HEK293T (cell line): ENCODE measurements at places on chromosomes 5 and 9.

- DNase-seq: peak; percentile 66
Observed at GRCh38 chr5:96614110-96614691, 48.0 kb upstream of the CAST start.

- no peak for DNase-seq
Observed at GRCh38 chr9:71764463-71764862, 3.9 kb downstream of the CEMIP2 start.

DNA sequence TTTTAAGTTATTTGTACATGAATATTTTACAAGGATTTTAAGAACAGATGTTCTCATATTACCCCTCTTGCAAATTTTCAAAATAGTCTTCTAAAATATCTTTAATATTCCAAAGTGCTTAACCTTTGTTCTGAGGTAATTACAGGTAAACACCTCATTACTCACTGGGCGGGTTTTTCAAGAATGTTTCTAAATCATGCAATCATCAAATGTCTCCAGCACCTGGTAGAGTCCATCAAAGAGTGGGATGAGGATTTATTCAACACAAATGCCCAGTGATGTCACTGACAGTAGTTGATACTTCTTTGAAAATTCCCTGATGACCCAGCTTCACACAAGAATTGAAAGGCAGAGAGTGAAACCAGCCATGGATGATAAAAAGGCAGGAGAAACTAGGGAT, 114.4 kb downstream of the SEC61B start:
- no peak for DNase-seq

GRCh38 chr5:145681686-145682085, 153.5 kb downstream of the PRELID2 start:
- DNase-seq: peak; percentile 62

DNA sequence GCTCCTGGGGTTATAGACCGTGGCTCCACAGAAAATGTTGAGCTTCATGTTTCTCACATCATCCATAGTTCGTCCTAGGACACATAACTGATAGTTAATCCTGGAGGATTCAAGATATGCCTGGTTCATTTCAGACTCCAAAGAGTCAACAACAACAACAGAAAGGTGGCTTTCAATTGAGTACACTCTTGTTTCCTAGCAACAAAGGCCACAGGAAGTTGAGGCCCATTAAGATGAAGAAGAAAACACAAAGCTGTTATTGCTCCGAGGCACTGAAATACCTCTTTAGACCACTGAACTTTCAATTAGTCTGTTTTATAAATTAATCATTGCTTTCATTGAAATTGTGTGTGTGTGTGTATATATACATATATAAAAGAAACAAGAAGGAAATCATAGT, 154.5 kb downstream of the YIPF5 start:
- no peak for DNase-seq

- no peak for DNase-seq
Observed at GRCh38 chr5:56616454-56617160, 198.7 kb upstream of the MAP3K1 start.

DNA sequence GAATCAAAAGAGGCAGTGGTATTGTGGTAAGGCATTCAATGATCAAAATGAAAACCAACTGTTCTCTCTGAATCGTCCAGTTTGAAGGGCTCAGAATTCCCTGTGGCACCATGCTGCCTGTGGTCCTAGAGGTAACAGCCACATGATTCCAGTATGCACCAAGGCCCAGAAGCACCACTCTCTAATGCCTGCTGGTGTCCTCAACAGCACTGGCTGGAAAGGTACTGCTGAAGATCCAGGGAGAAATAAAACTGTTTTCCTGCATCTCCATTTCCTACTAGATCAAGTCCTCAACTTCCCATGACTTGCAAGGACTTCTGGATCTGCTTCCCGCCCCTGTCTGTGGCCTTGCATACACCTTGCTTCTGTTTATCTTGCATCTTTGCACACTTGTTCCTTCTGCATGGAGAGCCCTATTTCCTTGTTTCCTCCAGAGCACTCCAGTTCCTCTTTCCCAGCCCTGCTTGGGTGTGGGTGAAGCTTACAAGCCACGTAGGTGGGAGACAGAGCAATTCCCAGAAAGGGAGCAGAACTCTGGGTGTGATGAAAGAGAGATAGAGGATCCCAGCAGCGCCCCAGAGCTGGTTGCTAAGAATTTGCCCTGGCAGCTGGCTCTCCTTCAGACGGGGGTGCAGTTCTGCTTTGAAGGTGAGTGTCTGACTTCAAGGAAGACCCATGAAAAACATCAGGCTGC, 41.0 kb upstream of the EQTN start:
- DNase-seq: no peak

DNA sequence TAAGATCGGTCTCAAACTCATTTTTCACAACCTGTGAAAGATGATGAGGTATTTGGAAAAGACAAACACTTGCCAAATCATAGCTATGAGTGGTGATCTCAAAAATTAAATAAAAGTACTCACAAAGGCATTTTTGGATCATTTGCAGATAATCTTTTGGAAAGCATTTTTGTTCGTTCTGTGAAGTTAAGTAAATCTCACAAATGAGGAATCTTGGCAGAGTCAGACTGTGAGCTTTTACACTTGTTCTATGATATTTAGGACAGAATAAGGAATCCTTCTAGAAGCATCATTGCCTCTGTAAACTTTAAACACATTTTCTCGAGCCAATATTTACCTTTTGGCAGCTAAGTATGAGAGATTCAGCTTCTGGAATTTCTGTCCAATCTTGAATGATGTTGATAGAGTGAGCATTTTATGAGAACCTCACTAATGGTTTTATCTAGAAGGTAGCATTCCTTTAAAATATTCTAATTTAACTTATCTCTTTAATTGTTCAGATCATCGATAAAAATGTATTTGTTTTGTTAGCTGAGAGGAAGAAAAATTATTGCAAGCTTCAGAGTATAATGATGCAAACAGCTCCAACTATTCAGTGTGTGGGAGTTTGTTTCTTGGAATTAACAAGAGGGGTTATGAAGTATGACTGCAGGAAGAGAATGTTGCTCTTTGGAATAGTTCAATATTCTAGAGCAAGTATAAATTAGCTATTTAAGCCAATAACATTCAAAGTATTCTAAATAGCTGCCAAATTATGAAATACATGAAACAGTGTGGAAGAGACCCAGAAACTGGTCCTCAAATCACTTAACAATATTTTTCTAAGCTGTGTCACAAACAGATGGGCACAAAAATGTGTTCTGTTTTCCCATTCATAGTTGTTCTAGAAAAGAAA, 48.6 kb upstream of the SLCO6A1 start:
- DNase-seq: no peak

- no peak for DNase-seq
Observed at GRCh38 chr5:88929385-88929784, 46.4 kb upstream of the MEF2C start.

GRCh38 chr5:129063483-129064113, 31.0 kb upstream of the ISOC1 start:
- DNase-seq: no peak

DNA sequence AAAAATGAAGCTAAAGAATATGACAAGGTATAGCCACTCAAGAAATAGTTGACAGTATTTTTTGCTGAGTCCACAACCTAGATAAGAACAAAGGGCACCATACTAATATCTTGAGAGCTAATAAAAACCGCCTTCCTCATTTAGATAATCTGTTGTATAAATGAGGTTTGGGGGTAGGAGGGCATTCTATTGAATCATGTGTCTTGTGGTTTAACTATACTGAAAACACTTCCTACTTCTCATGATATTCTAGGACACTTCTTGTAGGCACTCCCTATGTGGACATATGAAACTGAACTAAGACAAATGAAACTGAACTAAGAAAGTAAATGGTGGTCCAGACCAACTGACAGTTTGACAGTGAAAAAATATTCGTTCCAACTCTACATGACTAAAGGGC, 1268.5 kb upstream of the C9orf72 start:
- no peak for DNase-seq

- no peak for DNase-seq
Observed at GRCh38 chr9:98584059-98584458, 124.7 kb downstream of the GABBR2 start.

DNA sequence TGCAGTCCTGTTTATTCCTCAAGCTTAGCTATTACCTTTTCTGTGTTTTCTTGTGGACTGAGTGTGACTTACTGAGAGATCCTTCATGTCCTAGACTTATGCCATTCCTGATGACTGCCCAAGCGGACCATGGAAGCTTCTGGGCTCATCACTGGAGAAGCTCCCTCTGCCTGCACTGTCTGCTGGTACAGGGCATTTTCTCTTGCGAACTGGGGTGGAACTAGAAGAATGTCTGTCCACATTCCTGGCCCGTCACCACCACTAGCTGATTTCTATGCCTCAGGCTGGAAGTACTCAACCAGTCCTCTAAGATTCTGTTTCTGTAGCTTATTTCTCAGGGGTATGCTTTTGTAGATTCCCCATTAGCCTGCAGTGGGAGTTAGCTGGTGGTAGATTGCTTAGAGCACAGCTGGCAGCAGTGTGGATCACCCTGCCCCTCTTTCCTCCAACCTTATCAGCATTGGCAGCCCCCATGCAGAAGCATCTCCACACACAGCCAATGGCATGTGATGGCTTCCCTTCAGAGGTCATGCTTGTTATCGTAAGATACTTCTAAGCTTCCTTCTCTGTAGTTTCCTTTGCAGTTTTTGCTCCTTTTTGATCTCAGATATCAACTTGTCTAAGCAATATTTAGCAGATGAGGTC, 12.4 kb downstream of the SLC36A1 start:
- no peak for DNase-seq

- DNase-seq: no peak
Observed at GRCh38 chr5:167593329-167594060, 698.0 kb upstream of the WWC1 start.

GRCh38 chr5:128264564-128265360, 181.2 kb downstream of the SLC12A2 start:
- no peak for DNase-seq

DNA sequence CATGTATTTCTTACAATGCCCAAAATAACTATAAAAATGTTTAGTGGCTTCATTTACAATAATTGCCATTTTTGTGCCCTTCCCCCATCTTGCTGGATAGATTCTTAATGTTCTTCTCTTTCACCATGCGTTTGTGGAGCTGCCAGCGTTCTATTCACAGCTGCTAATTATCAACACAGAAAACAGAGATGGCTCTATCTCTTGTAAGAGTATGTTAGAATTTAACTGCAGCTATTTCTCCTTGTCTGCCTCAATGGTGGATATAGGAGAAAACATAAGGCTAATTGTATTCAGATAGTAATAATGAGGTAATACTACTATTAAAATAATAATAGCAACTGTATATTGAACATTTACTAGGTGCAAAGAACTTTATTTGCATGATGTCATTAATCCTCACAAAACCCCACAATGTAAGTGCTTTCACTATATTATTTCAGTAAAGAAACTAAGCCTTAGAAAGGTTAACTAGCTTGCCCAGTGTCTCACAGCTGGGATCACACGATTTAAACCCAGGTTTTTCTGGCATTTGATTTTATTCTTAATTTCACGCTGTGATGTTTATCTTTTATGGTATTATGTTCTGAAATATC, 50.1 kb downstream of the JAKMIP2 start:
- no peak for DNase-seq

DNA sequence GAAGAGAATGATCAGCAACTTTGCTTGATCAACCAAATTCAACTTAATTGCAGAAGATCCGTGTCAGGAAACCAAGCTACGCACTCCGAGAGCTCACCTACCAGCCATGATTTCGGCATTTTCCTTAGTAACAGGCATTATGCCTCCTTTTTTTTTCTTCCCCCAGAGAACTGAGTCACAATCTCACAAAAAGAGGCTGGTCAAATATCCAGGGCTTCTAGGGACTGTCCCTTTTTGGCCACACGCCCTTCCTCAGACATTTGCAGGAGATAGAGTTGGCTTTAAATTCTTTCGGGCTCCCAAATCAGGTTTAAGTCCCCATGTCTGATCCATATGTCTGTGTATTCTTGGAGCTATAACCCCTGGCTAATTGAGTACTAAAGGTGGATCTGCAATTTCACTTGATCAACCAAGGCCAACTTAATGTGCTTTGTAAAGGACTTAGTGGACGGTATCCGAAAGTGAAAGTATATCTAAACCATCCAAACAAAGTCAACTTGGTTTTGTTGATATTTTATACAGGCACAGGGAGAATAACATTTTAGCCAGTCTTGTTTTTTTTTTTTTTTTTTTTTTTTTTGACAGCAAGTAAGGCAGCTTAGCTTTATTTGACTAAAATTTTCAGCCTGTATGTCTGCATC, 100.8 kb upstream of the TBCA start:
- DNase-seq: no peak

GRCh38 chr5:170416526-170416925, 27.4 kb upstream of the KCNMB1 start:
- no peak for DNase-seq

DNA sequence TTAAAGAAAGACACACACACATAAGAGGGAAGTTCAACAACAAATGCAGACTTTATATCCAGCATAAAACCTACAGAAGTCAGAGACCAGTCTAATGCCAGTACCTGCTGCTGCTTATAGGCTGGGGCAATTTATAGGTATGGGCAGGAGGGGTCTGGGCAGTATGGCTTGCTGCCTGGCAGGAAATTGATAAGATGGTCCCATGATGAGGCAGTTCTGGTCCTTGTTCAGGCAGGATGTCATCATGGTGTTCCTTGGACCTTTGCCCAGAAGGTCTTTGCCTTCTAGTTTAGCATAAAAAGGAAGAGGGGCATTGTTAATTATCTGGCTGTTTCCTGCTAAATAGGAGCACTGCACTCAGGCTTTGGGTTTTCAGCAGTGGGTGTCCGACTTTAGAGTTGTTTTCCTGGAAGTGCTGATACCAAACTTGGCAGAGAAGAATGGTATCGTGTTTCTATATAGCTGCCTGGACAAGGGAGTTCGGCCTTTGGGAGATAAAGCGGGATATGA, 10.4 kb upstream of the PDCD1LG2 start:
- no peak for DNase-seq

DNA sequence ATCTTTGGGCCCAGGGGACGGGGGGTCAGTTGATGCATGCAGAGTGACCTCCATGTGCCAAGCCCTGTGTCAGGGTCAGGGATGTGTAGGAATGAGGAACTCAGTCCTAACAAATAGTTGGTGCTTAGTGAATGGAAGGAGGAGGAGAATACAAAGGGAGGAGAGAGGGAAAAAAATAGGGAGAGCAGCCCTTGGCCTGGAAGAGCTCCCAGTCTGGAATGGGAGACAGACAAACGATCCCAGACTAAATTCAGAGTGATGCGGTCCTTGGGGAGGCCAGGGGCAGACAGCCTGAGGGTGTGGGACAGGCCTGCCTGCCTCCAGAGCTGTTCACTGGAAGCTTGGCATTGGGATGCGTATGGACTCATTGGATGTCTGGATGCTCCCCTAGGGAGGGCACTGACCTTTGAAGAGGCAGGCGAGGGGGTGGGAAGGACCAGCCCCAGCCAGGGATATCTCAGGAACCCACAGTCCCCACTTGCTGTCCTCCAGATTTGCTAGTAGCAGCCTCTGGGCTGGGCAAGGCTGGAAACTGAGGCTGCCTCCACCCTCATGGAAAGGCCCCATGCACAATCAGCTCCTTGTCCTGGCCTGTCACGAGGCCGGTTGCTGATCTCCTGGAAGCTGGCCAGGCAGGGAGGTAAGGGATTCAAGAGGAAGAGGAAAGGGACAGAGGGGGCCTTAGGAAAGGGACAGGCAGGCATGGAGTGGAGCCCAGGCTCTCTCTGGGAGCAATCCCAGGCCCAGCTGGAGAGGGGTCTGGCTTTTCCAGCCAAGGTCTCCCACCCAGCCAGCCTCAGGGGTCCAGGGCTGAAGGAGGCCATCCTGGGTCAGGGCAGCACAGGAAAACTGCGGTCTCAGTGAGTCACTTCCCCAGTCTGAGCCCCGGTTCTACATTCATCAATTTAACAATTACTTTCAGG, 69.0 kb upstream of the GGTA1 start:
- no peak for DNase-seq
